MM.1S (cell line): ENCODE measurements at places on chromosomes 3 and 15.

- peak; percentile 88 for DNase-seq
- H3K36me3 ChIP-seq: no peaks in the 10 kb centered on the region; the same call in 1 of the 2 replicates
- peak overlapping the region; percentile 43 for H3K4me3 ChIP-seq
- peaks cover 13% of the 10 kb centered on the region; the same call in 1 of the 2 replicates for H3K4me1 ChIP-seq
Observed at GRCh38 chr3:42159706-42160472, 68.7 kb downstream of the TRAK1 start.

DNA sequence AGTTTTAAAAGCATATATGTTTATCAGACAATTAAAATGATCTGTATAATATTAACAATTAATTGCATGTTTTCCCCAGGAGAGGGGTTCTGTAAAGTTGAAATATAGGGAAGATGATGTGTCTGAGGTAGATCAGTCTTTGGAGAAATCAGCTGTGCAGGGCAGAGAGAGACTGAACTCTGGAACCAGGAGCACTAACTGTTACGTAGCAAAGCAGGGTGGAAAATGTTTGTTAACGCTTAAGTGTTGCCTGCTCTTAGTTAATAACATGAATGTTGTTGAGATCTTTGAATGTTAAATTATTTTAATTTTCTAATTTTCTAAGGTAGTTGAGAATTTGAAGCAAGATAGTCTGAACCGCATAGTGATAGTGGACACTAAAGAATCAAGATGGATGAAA is 57.5 kb downstream of the NEO1 start:
- H3K27me3 ChIP-seq: no peaks in the 10 kb centered on the region
- H3K36me3 ChIP-seq: no peaks in the 10 kb centered on the region
- H3K27ac ChIP-seq: no peak overlapping the region
- no peak for DNase-seq

GRCh38 chr3:19539518-19540392 is 391.4 kb downstream of the KCNH8 start:
- H3K4me3 ChIP-seq: 0 out of 2 replicates have a peak overlapping the region, but pooled peaks have one; percentile 24
- peaks cover 27% of the 10 kb centered on the region for H3K27me3 ChIP-seq
- DNase-seq: peak; percentile 55
- H3K27ac ChIP-seq: peak overlapping the region; percentile 19; the same call in 1 of the 2 replicates
- H3K4me1 ChIP-seq: peaks cover 47% of the 10 kb centered on the region
- H3K36me3 ChIP-seq: no peaks in the 10 kb centered on the region

- H3K36me3 ChIP-seq: no peaks in the 10 kb centered on the region
- H3K4me1 ChIP-seq: no peaks in the 10 kb centered on the region
- no peak overlapping the region for H3K4me3 ChIP-seq
- no peak overlapping the region for H3K27ac ChIP-seq
- no peak for DNase-seq
Observed at GRCh38 chr3:128609294-128609693, 41.3 kb downstream of the RPN1 start.
